Tibial nerve (tissue), 4 donors: ENCODE measurements at places on chromosomes 5 and 9.

- no peak for DNase-seq
These were observed 95.2 kb downstream of the ALDH1A1 start for GRCh38 chr9:72857624-72857996.

DNA sequence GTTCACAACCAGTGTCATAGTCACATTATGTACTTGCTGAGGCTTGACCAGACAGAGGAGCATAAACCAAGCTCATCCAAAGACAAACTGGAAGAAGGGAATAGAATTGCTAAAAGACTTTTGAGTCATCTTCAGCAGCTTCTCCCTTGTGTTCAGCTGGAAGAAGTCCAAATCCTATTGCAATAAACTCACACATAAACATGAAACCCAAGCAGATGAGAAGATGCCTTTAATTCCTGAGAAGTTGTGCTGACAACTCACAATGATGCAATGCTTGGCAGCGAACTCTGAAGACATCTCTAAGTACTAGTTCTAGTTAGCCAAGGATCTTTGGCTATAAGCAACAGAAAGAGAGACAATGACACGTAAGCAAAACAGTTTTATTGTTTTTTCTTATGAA is 642.1 kb downstream of the KCTD16 start:
- DNase-seq, result no peak

DNA sequence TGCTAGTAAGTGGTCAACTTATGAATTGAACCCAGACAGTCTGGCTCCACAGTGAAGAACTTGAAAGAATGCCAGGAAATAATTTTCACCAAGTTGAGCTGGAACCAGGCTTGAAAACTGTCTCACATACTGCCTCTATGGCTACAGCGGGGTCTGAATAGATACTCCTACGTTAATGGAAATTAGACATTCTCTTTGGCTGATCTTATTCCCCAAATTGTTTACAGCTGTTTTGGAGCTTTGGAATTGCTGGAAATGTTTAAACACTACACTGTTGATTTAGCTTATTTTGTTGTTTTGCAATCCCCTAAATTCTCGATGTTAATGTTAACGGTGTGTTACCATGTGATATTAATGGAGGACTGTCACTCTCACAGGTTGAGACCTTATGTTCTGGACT is 146.4 kb downstream of the FBXL7 start:
- DNase-seq, result no peak

GRCh38 chr9:124769549-124770358 is 1.4 kb downstream of the NR6A1 start:
- DNase-seq, result no peak

DNA sequence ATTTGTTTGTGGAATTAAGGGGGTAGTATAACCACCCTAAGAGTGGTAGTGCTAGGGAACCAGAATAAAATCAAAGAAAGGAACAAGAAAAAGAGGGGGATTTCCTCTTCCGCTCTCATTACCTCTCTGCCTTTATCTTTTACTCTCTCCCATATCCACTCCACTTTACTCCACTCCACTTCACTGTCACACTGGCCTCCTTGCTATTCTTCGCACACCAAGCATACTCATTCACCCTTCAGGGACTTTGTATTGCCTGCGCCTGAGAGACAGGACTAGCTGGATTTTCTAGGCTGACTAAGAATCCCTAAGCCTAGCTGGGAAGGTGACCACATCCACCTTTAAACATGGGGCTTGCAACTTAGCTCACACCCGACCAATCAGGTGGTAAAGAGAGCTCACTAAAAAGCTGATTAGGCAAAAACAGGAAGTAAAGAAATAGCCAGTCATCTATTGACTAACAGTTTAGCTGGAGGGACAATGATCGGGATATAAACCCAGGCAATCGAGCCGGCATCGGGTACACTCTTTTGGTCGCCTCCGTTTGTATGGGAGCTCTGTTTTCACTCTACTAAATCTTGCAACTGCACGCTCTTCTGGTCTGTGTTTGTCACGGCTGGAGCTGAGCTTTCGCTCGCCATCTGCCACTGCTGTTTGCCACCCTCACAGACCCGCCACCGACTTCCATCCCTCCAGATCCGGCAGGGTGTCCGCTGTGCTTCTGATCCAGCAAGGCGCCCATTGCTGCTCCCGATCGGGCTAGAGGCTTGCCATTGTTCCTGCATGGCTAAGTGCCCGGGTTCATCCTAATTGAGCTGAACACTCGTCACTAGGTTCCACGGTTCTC is 121.8 kb downstream of the FAM170A start:
- DNase-seq, result no peak

DNA sequence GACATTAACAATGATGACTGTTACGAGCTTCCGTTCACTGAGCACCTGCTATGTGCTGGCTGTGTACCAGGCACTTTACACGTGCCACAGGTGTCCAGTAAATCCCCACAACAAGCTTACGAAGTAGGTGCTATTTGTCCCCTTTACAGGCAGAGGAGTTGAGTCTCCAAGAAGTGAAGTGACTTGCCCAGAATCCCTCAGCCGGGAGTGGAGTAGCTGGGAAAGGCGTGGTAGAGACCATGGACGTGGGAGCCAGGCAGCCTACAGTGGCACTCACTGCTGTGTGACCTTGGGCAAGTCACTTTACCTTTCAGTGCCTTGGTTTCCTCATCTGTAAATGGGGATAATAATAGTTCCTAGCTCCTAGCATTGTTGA is 669 bp upstream of the AMBP start:
- no peak for DNase-seq

DNA sequence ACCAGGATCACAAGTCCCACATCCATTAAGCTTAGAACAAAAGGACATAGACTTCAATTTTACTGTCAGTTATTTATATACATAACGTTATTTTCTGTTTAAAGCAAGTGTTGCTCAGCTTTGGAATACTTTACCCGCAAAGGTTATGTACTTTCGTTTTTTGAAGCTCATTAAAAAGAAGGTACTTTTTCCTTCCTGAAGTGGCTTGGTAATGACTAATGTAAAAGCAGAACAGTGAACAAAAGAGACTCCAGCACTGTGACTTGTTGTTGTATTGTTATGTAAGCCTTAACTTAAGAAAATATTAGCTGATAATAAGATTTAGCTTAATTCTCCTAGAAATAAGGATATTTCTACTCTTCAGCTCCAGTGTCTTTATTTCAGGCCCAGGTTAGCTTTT is 97.3 kb upstream of the SLCO6A1 start:
- DNase-seq, result no peak

DNA sequence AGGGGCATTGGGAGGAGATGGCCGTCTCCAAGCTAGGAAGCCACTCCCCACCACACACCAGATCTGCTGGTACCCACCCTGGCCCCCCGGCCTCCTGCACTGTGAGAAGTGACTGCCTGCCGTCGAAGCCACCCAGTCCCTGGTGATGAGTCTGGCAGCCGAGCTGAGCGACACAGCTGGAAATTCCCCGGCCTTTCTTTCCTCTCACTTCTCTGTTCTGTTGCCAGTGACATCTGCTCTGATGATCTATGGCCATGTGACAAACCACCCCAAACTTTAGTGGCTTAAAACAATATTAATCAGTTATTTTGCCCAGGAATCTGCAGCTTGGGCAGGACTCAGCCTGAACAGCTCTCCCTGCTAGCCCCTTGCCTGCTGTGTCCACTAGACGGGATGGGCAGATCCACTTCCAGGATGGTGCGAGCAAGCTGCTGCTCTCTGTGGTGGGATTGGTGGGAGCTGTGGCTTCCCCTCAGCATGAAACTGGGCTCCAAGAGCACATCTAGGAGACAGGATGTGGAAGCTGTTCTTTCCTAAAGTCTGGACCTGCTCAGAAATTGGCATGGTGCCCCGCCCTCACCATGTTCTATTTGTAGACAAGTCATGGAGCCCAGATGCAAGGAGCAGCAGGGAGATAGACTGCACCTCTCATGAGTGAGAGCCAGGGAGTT is 211.2 kb downstream of the GADD45G start:
- DNase-seq, result no peak

- no peak for DNase-seq
These were observed 905 bp upstream of the HRH2 start for GRCh38 chr5:175656966-175657365.

DNA sequence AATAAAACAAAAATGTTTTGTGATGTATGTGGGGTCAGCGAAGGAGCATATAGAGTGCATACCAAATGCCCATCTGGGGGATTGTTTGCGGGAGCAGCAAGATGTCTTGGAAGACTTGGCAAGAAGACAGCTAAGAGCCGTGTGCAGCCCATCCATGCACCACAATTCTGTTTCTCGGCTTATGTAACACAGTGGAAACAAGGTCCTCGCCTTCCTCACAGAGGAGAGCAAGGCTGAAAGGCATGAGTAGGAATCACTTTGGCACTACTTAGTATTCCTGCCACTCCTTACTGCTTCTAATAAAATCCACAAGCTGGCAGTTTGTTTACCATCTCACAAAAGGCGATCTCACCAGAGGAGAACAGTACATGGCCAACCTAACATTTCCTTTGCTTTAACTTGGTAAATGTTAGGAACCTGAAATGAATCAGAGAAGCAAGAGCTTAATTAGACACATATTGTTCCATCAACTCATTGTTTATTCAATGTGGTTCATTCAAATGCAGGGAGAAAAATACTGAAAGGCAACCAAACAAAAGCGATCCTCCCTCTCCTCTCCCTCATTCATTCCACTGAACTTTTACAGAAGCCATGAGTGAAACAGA is 648.1 kb downstream of the ACTL7B start:
- no peak for DNase-seq

GRCh38 chr5:172477466-172477865 is 23.1 kb upstream of the SH3PXD2B start:
- no peak for DNase-seq

DNA sequence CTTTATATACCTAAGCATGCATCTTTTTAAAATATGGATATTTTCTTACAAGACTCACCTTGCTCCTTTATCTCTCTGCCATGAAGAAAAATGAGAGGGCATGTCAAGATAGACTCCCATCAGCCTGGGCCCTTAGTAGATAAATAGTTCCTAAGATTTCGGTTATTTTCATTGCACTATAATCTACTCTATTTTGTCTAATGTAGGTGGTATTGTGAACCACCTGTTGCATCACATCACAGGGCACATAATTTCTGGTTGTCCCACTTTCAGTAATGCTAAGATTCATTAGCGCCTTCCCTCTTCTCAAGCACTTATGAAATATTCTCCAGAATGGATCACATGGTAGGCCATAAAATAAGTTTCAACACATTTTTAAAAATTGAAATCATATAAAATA is 202.5 kb upstream of the ADRA1B start:
- no peak for DNase-seq

- DNase-seq, result no peak
These were observed 156.2 kb upstream of the SLC44A1 start for GRCh38 chr9:105087910-105088898.

DNA sequence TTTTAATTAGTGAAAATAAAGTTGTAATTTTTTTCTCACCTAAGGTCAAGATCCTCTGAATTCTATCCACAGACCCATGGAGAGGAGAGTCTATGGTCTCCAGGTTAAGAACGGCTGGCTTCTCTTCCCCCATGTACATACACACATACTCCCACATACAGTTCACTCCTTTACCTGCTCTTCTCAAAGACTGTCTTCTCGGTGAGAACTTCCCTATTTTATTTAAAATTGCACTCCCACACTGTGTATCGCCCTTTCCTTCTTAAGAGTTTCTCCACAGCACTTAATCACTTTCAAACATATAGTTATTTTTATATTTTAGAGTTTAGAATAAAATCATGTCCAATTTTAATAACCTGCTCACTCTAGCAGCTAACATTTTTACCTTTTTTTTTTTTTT is 3.6 kb upstream of the JADE2 start:
- DNase-seq, result no peak

DNA sequence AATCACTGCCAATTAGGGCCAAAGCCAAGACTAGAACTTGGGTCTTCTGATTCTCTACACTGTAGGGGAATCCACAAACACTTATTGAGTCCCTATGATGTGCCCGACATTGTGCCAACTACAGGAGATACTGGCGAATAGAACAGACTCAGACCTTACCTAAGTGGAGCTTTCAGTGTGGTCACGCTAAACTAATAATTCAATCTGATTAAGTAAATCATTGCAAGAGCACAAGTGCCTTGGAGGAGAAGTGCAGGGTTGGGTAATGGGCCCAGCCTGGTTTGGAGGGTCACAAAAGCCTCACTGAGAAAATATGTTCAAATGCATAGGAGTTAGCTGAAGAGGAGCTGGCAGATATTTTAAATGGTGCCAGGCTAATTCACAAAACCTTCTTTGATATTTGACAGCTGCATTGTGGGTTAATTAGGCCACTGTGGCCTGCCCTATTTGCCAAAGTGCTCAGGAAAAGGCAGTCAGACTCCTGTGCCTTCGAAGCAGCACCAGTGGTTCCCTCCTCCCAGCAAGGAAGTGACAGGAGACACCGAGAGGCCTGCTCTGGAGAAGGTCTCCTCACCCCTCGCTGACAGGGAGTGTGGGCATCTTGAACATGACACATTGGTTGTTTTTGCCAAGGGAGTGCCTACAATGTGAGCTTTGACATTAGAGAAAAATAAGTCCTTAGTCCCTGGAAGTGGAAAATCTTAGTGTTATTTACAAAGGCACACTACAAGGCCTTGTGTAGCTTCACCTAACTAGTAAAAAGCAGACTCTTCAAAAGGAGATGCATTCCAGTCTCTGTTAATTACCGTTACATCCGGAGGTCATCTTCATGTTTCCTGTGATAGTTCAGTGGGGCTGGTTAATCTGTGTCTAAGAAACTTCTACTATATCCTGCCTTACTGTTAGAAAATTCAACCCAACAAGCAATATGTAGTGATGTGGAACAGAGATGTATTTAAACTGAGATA is 24.1 kb upstream of the TRAF1 start:
- DNase-seq, result no peak

- DNase-seq, result no peak
These were observed 30.6 kb downstream of the CPLX2 start for GRCh38 chr5:175902026-175902425.

- no peak for DNase-seq
These were observed 353.3 kb downstream of the YTHDC2 start for GRCh38 chr5:113866763-113867162.

DNA sequence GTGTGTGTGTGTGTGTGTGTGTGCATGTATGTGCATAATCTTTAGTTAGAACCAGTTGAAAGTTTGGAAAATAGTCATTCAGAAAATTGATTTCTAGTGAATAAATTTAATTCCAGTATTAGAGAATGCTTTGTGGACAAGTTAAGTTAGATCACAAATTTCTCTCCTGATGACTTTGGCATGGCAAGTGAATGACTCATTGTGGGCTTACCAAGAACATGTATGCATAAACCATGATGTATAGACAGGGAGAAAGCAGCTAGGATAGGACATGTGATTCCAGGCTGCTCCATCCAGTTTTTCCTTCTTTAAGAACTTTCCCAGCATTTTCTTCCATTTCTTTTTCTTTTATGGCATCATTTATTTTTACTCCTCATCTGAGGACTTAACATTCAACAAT is 85.7 kb upstream of the SGCD start:
- no peak for DNase-seq

DNA sequence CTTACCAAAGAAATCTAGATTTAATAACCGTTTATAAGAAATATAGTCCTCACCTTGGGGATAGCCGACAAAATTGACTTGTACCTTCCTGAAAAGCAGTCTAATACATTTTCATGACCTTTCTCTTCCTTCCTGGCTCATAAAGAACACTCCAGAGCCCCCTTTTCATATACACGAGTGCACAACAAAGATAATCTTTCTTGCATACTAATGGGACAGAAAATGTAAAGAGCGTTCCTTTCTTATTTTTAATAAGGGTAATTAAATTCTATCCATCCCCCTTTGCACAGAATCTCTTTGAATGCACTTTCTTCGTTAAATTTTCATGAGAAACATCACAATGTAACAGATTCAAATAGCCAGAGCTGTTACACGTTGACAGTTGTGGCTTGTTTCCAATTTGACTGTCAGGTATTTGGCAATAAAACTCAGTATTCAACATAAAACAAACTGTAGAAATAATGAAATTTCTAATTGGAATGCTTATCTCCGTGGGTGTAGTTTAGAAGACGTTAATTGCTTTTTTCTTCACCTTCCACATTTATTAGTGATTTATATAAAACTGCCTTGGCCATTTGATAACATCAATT is 732.3 kb upstream of the DMAC1 start:
- no peak for DNase-seq
